ENCODE measurements at places on chromosomes 7 and 10.
A peak's percentile ranks its signal among the peaks of the same experiment; 100 is the strongest.

DNA sequence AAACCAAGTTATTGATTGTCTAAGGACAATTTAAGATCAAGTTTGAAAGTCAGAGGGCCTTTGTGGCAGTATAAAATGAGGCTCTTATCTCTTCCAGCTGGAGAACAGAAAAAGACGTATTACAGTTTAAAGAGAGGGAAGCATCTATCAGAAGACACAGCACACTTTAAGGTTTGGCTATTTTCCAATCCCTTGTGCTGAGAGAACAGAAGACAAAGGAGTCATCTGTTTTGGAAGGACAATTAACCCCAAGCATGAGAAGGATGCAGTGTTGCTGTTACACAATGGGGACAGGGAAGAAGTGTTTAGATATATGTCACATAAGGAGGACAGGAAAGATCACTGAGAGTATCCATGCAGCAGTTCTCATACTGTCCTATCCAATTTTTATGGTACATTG lies 1224.2 kb upstream of the SORCS1 start:
- DNase-seq, result no peak

DNA sequence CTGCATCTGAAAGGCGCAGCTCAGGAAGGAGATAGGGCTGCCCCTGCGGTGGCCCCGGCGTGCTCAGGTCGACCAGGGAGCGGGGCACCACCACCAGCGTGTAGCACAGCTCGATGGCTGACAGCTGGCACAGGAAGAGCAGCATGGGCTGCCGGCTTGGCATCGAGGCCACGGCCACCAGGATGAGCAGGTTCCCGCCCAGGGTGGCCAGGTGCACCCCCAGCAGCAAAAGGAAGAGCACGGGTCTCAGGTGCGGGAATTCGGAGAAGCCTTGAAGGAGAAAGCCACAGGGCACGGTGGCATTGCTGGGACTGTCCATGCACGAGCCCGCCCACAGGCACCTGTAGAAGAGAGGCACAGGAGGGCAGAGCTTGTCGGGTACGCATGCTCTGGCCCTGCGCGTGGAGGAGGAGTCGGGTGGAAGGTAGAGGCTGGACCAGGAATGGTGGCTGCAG lies 33.9 kb downstream of the TAS2R41 start:
- no peak for DNase-seq

GRCh38 chr10:2121929-2122328 lies 384.6 kb upstream of the ADARB2 start:
- DNase-seq, result no peak

DNA sequence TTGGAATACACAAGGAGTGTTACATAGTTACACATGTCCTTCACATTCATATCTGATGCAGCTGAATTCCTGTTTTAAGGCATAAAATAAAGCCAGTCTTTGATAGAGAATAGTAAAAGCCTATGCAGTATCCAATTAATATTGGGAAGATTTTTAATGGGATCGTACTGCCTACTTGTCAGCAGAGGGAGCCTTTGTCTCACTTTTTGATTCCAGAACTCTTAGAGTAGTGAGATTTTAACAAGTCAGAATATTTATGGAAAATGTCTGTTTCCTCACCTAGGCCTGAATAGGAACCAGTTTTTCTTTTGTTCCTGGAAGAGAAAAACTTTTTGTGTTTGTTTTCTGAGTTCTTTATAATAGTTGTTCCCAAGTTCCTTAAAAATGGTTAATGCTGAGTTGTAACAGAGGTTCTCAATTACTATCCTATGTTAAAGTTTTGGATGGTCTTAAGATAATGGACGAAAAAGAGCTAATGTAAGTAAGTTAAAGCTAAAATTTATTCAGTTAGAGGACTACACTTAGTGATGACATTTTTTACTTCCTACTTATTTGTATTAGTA lies 114.0 kb downstream of the BBS9 start:
- DNase-seq, result peak; percentile 46

DNA sequence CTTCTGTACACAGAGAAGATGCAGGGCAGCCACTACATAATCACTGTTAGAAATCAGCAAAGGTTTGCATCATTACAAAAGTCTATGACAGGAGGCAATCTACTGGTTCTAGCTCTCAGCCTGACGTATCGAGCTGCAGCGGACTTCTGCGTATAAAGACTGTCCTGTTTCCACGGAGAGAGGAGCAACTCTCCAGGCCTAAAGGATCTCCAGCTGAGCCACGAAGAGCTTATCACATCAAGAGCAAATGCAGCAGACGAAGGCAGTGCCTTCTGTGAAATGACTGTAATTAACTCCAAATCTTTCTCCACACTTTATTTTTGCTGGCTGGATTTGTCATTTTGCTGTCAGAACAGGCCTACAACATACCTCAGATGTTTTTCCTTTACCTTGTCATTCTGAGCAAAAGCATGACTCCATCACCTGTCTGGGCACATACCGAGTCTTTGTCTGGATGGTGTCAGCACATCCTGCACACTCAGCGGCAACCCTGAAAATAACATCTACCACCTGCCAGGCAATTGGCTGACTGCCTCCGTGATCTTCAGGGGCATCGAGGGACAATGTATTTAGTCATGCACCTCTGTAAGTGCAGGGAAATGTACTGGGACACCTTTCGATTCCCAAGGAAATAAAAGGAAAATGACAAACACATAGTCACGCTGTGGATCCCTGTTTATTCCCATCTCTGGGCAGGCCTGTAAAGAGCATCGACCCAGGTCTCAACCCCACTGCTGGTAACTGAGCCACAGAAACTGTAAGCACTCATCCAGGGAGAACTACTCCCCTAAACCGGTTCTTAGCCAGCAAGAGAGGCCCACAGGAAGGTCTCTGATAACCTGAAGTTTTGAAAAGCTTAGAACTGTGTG lies 26.3 kb upstream of the SH3PXD2A start:
- DNase-seq, result no peak

DNA sequence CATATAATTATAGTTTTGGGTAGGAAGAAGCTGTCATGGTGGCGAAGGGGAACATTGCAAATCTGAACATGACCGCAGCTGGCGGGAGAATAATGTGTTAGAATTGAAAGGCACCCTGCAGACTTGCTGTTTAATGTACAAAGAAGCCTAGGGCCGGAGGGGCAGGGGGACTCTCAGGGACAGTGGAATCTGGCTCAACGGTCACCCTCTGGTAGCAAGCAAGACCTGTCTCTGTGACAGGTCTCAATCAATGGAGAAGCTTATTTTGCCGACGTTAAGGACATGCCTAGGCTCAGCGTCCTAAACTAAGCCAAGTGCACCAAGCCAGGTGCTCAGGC lies 177.3 kb downstream of the NSUN6 start:
- DNase-seq, result no peak

GRCh38 chr7:22561895-22562593 lies 62.1 kb upstream of the STEAP1B start:
- DNase-seq, result no peak

- no peak for DNase-seq
Observed at GRCh38 chr7:37918526-37918925, 1.9 kb upstream of the SFRP4 start.

GRCh38 chr7:158811461-158811860 lies 17.8 kb downstream of the ESYT2 start:
- no peak for DNase-seq

- DNase-seq, result no peak
Observed at GRCh38 chr7:40077849-40078248, 56.6 kb downstream of the MPLKIP start.

DNA sequence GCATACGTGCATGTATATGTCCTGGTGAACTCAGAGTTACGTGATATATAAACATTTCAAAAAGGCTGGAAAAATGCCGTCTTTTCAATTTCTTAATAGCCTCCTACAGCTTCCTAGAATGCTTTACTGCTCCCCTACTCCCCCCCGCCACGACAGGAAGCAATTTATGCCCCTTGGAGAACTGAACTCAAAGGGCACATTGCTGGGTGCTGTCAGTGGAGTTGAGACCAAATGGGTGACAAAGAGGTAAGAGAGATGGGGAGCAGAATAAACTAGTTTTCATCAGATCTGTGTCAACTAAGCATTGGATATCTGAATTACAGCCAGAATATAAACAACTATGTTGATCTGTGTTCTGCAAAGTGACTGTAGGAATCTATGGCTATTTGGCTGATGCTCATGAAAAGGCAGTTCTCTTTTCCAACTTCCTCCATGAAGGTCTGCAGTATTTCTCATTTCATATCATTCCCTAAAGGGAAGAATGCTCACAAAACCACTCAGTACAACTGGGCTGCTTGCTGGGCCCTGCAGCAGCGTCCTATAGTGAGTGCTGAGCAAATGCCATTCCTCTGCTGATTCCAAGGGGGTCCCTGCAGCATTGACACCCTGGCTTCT lies 171.3 kb upstream of the HPS1 start:
- no peak for DNase-seq

- DNase-seq, result peak; percentile 82
Observed at GRCh38 chr7:44638611-44639557, 32.5 kb downstream of the OGDH start.

DNA sequence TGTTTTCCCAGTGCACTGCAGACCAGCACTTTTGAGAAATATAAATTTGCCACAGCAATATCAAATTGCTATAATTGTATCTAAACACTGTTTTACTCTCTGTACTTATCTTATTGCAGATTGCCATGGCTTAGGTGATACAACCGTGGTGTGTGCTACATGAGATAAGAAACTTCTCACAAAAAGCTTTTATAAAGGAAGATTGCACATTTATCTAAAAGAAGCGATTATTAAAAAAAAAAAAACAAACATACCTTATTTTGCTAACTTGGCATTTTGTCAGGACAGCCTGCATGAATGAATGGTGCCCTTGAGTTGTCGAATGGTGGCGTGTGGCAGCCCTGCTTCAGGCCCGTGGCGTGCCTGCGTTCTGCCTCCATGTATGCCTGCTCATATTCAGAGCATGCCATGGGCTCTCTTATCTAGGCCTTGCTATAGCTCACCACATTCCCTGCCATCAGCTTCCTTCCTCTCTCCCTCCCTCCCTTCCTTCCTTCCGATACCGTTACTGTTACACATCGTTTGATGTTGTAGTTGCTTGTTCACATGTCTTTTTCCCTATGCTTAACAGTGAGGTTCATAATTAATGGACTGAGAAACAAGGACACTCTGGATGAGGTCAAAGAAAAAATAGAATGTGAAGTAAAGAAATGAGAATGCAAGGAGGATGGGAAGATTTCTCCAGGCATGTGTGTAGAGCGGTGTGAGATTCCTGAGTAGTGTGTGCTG lies 34.9 kb downstream of the PRKAR2B start:
- DNase-seq, result peak; percentile 28

DNA sequence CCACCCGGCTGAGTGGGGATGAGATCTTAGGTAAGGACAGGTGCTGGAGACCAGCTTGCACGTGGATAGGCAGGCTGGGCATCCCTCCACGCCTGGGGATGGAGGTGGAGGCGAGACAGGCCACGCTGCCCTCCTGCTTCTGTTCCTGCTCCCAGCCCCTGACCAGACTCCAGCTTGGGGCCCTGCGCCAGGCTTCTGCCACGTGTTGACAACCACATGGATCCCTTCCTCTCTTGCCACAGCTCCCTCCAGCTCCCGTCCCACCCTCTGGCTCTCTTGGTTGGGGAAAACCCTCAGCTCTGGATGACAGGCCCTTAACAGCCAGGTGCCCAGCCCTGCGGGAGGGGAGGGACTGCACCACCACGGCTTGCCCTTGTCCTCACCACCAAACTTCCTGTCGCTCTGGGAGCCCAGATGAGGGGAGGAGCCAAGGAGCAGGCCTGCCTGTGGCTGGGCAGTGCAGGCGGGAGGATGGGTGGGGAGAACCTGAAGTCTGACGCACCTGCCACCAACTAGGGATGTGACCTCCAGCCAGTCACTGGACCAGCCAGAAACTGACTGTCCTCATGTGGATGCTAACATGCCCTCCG lies 36.0 kb downstream of the KCNH2 start:
- no peak for DNase-seq

GRCh38 chr10:126609566-126609965 lies 60.9 kb downstream of the C10orf90 start:
- no peak for DNase-seq

GRCh38 chr10:21318540-21319167 lies 206.8 kb downstream of the SKIDA1 start:
- DNase-seq, result no peak

DNA sequence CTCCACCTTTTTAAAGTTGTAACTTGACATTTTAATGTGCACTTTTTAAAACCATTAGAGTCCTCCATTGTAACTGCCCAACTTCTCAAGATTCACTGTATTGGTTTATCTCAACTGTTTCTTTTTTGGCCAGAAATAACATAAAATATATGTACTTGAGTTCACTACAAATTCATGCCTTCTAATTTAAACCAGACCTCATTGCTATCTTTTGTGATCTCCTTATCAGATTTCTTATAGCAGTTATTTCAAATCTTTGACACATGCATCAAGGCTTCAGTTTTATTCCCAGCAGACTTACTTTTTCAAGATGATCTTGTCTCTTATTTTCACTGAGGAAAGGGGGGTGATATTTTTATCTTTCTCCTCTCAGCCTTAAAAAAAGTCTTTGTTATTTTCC lies 154.3 kb downstream of the PHF14 start:
- no peak for DNase-seq

GRCh38 chr7:105161366-105161765 lies 147.4 kb downstream of the KMT2E start:
- DNase-seq, result no peak

- no peak for DNase-seq
Observed at GRCh38 chr7:112855227-112855626, 65.0 kb upstream of the TMEM168 start.

- DNase-seq, result no peak
Observed at GRCh38 chr10:3783316-3783681, 1.7 kb downstream of the KLF6 start.

DNA sequence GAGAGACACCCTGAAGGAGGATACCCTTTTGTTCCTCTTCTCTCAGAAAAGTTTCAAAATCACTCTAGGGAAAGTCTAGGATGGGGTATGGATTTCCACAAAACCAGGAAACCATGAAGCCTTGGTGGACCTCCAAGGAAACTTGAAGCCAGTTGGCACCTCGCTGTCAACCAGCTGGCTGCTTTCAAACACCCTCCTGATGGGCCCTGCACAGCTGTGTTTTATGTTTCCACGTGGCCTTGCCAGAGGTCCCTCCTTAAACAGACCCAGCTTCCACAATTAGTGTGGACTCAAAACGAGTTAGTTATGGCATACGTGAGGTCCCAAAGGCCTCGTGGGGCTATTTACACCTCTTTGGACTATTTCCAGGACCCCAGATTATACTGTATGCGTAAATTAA lies 5.9 kb downstream of the PPP1R3A start:
- no peak for DNase-seq

DNA sequence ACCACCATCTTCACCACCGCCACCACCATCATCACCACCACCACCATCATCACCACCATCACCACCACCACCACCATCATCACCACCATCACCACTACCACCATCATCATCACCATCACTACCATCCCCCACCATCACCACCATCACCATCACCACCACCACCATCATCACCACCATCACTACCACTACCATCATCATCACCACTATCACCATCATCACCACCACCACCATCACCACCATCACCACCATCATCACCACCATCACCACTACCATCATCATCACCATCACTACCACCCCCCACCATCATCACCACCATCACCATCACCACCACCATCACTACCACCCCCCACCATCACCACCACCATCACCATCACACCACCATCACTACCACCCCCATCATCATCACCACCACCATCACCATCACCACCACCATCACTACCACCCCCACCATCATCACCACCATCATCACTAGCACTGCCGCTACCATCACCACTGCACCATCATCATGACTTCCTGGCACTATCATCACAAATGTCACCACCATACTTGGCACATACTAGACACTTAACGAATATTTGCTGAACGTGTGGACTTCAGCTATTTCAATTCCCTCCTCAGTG lies 25.3 kb upstream of the FZD8 start:
- DNase-seq, result no peak
